Activated effector memory CD4-positive, alpha-beta T cell treated with anti-CD3 and anti-CD28 coated beads, Interleukin-2, amount 50 U/mL, for 16 hours (primary cell): ENCODE measurements at places on chromosomes 12 and 14.

DNA sequence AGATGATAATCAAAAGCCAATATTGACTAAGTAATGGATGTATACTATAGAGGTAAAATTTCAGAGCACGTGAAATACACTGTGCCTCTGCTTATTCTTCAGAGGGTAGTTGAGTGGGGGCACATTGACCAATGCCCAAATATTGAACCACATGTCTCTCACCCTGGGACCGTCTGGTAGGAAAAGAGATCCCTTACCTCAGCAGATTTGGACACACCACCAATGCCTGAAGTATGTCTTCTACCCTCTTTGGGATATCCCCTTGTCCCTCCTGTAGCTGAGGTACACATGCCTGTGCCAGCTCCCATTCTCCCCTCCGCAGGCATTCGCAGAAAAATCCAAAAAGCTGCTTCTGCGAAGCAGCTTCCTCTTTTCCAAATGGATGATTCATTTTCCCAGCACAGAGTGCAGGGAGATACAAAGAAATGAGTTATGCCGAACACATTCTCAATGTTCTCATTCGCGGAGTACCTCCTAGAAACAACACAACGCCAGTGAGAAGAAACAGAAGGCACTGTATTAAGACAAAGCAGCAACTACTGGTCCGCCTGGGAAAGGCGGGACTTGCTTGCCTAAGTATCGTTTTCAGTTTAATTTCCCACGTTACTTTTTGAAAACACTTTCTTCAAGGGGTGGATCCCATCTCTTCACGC lies 691 bp downstream of the ZFYVE26 start:
- no peak for DNase-seq

DNA sequence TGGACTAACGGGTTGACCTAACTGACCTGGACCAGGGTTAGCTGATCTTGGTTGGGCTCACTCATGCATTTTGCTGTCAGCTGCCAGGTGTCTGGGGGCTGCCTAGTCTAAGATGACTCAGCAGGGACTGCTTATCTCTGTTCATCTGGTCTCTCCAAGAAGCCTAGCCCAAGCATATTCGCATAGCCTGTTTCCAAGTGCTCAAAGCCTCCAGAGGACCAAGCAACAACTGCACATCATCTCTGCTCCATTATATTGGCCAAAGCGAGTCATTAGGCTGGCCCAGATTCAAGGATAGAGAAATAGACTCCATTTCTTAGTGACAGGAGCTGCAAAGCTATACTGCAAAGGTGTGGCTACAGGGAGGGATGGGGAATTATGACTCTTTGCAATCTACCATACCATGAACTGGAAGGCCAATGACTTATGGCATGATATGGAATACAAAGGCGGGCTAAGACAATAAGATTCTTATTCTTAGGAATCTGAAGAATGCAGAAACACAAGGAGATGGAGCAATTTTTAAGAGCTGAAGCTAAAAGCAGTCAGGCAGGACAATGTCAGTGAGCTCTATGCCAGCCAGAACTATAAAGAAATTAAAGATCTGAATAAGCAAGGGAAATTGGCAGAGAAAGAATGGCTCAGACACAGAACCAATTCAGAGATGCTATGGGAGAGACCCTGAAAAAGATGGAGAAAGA lies 194.6 kb upstream of the FSCB start:
- no peak for DNase-seq

- no peak for DNase-seq
Measured at GRCh38 chr14:77565289-77565993, 51.0 kb downstream of the SPTLC2 start.

GRCh38 chr12:98373025-98373554 lies 142.3 kb upstream of the TMPO start:
- DNase-seq, result no peak

GRCh38 chr12:93108985-93109384 lies 179.9 kb upstream of the EEA1 start:
- DNase-seq, result no peak

GRCh38 chr12:65122703-65123102 lies 1.6 kb upstream of the WIF1 start:
- DNase-seq, result no peak

DNA sequence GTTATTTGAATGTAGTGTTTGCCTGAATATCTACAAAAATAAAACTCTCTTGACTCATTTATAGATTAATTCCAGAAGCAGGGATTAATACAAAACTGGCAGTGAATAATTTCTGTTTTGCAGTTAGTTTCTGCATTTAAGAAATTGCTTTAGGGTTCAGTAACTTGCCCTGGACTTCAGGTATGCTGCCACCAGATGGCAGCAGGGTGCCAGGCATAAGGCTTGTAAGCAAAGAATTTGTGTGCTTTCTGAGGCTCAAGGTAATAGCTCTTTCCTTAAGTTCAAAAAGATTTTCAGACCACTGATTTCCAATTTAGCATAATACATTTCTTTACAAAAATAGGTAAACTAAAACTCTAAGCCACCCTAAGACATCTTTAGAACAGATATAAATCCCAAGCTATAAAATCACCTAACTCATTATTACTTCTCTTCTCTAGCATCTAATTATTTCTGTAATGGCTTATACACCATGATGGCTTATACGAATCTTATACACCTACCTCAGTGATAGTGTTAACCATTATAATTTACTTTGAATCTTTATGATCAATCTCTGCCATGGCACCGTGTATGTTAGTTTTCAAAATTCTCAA lies 398.3 kb downstream of the APAF1 start:
- DNase-seq, result peak; percentile 78

- DNase-seq, result no peak
Measured at GRCh38 chr12:111297703-111298426, 71.0 kb downstream of the PHETA1 start.

- DNase-seq, result no peak
Measured at GRCh38 chr12:89721291-89721987, 12.8 kb upstream of the ATP2B1 start.

DNA sequence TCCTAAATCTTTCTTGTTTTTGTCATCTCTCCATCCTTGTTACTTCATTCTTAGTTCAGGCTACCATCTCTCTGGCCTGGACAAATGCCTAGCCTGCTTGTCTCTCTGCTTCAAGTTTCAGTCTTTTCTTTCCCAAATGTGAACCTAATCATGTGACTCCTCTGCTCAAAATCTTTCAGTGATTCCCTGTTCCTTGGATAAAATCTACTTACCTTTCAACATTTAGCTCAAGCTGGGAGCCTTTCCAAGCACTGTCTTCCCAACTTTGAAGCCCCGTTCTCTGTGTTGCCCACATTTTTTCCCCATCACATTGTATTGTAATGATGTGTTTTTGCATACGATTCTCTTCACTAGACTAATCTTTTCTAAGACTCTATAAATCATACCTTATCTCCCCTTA lies 24.7 kb downstream of the SLC7A8 start:
- no peak for DNase-seq

DNA sequence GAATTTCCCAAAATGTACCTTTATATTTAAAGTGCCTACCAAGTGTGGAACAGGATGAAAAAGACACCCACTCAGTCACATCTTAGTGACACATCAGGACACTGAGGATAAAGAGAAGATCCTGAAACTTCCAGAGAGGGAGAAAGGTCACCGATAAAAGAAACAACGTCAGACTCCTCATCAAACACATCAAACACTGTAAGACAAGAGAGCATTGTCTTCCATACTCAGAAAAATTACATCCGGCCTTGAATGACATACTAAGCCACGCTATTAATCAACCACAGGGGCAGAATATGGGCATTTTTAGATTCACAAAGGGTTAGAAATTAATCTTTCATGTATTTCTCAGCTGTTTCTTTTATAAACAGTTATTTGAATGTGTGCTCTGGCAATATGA lies 490.3 kb downstream of the APAF1 start:
- no peak for DNase-seq

DNA sequence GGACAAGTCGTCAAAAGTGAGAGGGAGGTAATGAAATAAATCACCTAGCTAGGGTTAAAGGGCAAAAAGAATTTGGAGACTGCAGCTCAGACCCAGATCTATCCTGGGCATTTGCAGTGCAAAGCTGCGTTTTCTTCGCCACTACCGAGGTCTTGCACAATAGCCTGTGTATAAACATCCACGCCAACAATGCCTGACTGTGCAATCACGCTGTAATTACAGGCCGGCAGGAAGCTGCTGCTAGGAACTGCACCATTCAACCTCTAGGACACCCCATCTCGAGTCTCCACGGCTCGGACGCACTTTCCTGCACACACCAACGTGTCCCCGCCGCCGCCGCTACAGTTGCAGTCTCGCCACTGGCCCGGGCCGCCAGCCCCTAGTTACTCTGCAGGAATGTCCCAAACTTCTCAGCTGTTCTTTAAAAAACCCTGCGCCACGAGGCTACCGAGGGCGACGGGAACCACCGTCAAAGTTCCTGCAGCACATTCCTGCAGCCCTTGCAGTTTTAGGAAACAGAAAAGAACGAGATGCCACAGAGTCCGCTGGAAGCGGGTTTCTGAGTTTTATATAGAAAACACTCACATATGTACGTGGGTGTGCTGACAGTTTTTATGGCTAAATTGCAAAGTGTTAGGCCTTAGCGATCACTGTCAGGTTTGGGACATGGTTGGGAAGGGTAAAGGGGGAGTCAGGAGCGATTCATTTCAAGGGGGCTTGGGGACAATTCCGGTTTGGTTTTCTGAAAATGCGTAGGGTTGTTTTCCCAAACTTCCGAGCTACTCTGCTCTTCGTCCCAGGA lies 65.6 kb upstream of the PTGR2 start:
- DNase-seq, result peak; percentile 85

- no peak for DNase-seq
Measured at GRCh38 chr12:1706632-1706980, 15.7 kb downstream of the ADIPOR2 start.

DNA sequence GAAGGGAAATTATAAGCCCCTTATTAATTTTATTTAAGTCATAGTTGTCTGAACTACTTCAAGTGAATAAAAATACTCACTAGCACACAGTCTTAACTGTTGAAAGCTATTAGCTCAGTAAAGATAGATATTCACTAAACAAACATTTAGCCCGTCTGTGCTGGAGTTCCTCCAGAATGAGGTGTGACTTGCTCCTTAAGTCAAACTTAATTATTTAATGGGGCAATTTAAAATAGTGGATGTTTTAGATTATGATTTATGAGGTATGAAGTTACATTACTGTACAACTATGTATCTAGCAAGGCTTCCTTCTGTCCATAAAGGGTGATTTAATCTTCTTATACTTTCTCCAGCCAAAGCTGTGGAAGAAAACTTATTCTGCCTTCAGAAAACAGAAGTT lies 414.0 kb upstream of the FLRT2 start:
- no peak for DNase-seq

DNA sequence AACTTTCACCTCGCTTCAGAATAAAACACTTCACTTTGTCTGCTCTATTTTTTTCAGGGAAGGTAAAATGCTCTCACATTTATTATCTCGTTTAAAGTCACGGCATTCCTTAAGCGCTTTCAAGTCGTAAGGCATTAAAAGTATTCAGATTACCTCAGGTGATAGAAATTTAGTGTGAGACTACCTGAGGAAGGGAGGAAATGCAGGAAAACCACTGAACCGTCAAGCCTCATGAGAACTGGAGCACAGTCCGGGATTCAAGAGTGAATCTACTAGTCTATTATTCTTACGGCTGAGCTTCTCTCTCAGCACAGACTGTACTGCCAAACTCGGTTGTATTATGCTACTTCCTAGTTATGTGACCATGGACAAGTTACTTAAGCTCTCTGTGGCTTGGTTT lies 8.3 kb upstream of the PPFIBP1 start:
- no peak for DNase-seq

DNA sequence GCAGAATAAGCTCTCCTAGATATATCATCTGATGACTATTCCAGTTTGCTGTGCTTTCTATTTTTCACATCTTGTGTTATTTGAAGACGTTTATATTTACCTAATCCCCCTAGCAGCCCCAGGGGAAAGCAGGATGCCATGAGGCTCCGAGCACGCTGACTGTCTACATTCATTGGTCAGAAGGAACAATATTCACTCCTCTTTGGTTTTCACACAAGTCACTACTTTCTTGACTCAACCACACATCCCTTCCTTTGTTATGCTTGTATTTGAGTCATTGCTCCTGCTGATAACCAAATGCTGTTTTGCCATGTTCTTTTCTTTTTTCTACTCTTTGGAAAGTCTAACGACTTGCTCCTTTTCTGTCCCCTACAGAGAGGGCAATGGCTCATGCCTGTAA lies 86.5 kb upstream of the SLC38A2 start:
- DNase-seq, result no peak

DNA sequence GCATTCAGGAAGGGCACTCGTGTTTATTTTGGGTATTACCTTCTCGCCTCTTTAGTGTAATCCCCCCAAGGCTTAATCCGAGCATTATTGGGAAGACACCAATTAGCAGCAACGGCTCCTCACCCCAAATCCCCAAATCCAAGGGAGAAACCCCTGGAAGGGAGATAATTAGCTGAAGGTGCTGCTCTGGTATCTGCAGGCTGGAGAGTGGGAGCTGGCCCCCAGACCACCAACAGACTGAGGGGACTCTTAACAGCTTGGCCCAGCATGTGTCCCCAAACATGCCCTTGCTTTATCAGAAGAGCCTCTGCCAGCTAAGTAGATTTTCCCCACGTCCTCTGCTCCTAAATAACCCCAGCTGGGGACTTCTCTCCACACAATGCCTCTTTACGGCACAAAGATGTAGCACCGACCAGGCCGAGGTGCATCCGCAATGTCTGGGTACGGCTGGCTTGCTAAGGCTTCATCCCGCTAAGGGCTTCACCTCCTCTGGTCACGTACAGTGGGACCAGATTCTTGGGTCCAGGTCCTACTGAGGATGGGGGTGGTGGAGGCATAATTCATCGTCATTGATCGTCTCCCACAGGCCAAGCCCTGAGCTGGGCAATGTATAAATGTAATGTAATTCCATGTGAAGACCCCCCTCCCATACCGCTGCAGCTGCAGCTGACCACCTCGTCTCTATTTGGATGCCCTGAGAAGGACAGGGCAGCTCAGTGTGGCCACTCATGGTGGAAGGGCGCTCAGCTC lies 123.7 kb upstream of the GSC start:
- peak; percentile 25 for DNase-seq

DNA sequence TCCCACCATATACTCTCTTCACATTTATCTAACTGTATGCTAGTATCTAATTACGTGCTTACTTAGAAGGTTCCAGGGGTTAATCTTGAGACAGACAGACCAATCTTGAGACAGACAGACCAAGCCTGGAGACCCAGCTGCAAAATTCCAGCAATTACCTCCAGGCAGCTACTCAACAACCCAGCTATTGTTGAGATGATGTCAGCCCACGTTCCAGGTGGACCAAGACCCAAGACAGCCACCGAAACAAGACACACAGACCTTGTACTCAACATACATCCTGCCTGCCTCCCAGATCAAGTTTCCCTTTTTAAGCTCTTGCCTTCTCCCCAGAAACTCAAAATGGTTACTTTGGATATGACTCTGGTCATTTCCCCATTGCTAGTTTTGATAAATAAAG lies 64.9 kb upstream of the VASH1 start:
- DNase-seq, result no peak
